ENCODE measurements at places on chromosomes 1 and 21.

- peak; percentile 52 for DNase-seq
These were observed 10.0 kb downstream of the LRRC53 start for GRCh38 chr1:74502432-74502831.

GRCh38 chr1:24909388-24909898 is 20.6 kb downstream of the RUNX3 start:
- peak; percentile 89 for DNase-seq

DNA sequence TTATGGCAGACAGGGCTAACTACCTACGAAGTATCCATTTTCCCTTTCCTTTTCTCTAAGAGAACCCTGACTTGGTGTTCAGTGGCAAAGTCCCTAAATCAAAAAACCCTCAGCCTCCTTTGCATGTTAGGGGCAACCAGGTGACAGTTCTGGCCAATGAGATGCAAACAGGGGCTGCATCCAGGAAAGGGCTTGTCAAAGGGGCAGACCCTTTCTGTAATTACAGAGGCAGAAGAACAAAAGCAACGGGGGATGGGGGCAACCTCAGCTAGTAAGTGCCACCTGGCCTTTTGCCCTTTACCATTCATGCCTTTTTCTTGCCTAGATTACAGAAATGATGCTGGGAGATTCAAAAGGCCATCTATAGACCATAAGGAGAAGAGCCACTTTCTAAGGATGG is 34.4 kb downstream of the GLUL start:
- no peak for DNase-seq

DNA sequence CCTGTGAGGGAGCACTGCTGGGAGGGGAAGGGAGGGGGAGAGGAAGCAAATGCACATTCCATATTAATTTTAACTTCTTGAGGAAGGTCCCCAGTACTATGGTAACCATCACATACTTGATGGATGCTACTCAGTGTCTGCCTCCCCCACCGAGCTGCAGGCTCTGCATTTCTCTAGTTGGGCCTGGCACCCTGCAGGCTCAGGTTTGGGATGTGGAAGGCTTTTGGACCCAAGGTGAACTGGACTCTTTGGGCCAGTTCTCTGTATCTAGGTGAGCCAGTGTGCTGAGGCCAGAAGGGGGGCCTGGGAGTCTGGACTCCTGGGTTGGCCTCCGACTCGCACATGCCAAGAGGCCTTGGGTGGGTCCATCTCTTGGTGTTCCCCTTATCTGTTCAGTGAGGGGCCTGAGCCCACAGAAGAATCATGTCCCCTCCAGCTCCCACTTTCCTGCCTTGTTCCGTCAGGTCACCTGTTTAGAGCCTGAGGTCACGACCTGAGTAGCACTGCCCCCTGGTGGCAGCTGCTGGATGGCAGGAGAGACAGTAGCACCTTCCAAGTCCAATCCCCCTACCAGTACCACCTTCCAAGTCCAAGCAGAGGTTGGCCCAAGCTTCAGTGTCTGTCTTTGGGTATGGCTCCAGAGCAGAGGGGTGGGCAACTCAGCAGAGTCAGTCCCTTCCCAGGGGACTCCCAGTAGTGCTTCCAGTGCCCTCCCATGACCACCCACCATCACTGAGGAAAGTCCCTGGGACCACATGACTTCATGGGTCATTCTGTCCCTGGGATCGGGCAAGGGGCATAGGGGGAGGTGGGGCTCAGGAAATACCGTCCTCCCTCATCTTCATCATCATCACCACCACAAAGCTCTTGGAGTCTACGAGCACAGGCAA is 241.8 kb downstream of the TRABD2B start:
- no peak for DNase-seq

DNA sequence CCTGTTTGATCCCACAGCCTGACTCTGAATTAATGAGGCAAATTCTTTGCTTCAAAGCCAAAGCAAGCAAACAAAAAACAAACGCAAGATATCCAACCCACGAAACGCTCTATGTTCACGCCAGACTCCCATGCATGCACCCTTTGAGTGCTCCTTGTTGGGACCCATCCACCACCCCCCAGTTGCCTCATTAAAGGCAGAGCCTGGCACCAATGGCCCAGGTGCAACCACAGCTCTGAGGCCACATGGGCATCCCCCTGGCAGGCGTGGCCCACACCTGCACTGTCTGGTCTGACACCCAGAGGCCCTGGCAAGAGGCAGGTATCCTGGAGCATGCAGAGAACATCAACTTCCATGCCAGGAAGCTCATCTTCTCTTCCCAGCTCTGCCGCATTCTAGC is 1.1 kb upstream of the PADI4 start:
- no peak for DNase-seq

GRCh38 chr1:41765152-41765551 is 153.6 kb downstream of the HIVEP3 start:
- no peak for DNase-seq

- DNase-seq, result no peak
These were observed 82.9 kb downstream of the FAM78B start for GRCh38 chr1:166083887-166084286.

DNA sequence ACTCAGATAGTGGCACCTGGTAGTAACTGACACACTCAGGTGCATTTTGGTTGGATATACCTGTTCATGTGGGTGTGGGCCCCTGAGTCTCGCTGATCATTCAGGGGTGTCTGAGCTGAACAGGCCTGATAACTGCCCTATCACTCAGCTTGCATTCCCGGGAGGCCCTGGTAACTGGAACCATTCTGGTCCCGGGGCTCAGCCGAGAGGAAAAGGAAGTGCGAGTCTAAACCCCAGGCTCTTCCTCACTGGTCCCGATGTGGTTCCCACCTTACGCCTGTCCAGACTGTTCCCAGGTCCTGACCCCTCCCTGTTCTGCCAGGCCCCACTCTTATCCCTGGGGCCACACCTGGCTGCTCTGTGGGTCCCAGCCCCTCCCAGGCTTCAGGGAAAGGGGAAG is 11.7 kb upstream of the CDK18 start:
- DNase-seq, result no peak

DNA sequence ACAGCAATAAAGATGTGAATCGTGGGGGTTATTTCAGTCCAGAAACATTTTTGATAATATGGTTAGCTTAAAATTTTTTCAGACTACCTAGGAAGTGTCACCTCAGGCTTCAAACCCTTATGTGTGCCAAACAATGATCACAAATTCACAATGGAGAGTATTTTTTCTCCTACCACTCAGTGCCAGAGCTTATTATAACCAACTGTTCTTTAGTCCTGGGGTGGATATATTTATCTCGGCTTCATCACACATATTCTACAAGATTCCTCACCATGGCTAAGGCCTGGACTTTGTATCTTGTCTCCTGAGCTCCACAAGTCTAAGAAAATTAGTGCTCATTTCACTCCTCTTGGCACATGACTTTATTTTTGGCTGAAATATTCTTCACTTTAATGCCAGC is 629.1 kb downstream of the RWDD3 start:
- DNase-seq, result no peak

DNA sequence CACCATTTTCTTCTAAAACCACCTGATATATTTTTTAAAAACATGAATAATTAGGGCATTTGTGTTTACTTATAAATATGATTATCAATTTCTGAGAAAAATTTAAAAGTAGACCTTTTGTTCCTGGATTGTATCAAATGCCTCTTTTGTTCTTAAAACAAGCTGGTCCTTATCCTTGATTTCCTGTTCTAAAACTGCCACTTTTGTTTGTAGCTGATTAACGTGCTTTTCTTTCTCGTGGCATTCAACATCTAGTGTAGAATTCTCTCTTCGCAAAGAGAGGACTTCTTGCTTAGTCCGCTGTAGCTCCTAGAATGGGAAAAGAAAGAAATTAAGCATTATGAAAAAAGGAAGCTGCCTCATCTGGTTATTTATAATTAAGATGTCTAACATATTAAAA is 25.0 kb downstream of the SASS6 start:
- no peak for DNase-seq

DNA sequence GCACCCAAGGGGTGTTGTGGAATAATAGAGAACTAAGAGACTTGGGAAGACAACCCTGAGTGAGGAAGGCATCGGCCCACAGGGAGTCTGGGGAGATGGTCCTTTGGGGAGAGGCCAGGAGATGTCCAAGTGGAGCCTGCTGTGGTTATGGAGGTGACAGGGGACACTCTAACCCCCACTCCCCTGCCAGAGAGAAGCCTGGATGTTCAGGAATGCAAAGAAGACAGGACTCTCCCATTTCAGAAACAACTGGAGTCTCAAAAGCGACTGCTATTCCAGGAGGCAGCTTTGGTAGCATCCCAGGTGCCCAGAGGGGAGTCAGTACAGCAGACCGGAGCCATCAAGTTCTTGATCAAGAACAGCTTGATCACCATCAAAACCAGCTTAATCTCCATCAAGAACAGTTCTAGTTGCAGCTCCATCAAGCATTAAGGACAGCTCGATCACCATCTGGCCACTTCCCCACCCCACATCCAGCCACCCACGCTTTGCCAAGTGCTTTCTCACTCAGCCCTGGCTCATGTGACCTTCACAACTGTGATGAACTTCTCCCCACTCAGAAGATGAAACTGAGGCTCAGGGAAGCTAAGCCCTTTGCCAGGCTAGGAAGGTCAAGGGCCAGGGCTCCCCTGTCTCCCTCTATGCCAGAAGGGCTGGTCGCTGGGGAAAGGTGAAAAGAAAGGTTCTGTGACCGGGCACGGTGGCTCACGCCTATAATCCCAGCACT is 743 bp downstream of the CD52 start:
- no peak for DNase-seq

DNA sequence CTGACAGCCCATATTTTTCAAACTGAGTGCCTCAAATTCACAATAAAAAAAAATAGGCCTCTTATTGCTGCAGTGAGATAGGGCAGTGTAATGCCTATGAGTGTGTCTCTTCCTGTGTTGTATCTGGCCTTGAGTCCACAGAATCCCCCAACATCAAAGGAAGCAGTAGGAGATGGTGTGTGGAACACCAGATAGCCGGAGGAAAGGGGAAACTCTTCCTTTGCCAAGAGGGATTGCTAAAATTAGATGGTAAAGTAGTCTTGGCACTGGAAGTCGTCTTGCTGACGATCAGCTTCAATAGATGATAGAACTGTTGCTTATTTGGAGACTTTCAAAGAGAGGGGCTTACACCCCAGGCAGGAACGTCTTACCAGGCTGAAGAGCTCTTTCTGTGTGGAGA is 51.8 kb downstream of the RUNX1 start:
- no peak for DNase-seq

- DNase-seq, result no peak
These were observed 792.3 kb upstream of the ADAMTS5 start for GRCh38 chr21:27759091-27759659.

GRCh38 chr1:160662910-160663309 is 16.1 kb upstream of the SLAMF1 start:
- DNase-seq, result no peak

GRCh38 chr1:187685333-187685732 is 856.6 kb downstream of the PLA2G4A start:
- DNase-seq, result peak; percentile 83

- DNase-seq, result no peak
These were observed 46.3 kb upstream of the PRDX6 start for GRCh38 chr1:173430677-173431303.

DNA sequence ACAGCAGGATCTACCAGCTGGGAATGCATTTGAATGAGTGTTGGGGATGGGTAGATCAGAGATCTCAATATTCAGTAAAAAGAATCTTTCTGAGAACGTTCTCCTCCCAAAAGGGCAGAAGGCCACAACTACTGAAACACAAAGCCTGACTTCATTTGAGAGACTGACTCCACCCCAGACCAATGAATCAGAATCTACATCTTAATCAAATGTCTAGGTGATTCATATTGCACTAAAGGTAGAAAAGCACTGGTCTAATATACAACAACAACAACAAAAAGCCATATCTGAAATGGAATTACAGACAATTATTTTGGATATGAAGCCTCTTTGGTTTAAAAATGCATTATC is 123.9 kb downstream of the SMYD3 start:
- DNase-seq, result no peak

- no peak for DNase-seq
These were observed 31.2 kb downstream of the IFNAR1 start for GRCh38 chr21:33355996-33356395.

DNA sequence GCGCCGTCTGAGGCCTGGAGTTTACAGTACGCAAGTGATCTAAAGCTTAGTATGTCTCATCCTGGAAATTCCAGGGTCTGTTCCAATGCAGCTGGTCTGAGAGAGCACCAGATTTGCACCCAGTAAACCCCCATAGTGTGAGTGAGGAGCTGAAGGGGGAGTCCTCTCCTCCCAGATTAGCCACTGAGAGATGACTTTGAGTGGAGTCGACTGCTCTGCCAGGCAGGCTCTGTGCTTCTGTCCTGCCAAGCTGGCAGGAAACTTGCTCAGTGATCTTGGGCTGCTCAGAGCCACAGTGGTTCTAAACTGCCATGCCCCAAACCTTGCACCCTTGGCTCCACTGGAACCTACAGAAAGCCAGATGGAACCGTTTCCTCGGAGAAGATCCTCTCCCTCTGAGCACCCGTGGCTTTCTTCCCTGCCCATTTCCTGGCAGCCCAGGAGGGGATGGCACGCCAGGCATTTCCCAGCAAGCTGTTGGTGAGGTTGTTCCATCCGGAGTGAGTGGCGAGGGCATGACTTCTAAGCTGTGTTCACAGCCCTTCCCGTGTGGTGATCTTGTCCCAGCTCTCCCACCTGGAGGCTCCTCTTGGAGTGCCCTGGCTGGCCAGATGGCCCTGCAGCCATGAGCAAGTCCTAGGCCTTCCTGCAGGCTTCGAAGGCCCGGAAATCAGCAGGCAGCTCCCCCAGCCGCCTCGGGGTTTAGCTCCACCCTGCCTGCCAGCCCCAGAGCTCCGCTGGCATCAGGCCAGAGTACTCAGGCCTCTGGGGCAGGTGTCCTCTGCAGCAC is 125.9 kb upstream of the VAMP3 start:
- DNase-seq, result peak; percentile 21

GRCh38 chr1:228941666-228942065 is 206.4 kb downstream of the RHOU start:
- no peak for DNase-seq

DNA sequence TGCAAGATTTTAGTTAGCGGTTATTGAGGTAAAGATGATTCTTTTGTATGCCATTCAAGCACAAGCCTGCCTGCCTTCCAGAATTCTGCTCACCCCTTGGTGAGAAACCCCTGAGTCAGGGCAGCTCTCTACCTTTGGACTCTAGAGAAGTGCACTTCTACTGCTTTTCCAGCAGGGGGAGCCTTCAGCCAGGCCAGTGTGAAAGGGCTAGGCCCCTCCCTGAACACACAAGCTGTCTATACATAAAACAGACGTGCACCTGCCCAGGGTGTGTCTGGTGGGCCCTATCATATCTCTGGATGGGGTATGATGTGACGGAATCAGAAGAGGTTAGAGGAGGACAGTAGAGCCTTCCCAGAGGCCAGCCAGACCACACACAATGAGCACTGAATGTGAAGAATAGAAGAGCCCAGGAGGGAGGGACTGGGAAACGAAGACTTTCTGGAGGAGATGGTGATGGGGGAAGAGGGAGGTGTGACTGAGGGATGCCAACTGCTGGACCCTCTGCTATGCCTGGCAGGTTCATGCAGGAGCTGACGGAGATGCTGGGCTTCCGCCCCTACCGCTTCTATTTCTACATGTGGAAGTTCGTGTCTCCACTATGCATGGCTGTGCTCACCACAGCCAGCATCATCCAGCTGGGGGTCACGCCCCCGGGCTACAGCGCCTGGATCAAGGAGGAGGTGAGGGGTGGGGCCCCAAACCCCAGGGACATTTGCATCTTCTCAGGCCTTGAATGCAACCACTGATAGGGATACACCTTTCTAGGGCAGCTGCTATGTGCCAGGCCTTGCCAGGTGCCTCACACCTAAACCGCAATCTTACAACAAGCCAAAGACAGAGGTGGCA is 13.0 kb upstream of the KCNC4 start:
- DNase-seq, result peak; percentile 43

- no peak for DNase-seq
These were observed 3.5 kb upstream of the TRIM63 start for GRCh38 chr1:26070963-26071342.

Data from amniotic epithelial cell (primary cell).